Foreskin fibroblast (primary cell): ENCODE measurements at places on chromosomes 6 and 20.

- no peak for DNase-seq
Measured at GRCh38 chr6:27138406-27138805, 109.1 kb upstream of the PRSS16 start.

- DNase-seq = peak; percentile 97
Measured at GRCh38 chr20:63740627-63741353, 1.2 kb downstream of the SLC2A4RG start.

DNA sequence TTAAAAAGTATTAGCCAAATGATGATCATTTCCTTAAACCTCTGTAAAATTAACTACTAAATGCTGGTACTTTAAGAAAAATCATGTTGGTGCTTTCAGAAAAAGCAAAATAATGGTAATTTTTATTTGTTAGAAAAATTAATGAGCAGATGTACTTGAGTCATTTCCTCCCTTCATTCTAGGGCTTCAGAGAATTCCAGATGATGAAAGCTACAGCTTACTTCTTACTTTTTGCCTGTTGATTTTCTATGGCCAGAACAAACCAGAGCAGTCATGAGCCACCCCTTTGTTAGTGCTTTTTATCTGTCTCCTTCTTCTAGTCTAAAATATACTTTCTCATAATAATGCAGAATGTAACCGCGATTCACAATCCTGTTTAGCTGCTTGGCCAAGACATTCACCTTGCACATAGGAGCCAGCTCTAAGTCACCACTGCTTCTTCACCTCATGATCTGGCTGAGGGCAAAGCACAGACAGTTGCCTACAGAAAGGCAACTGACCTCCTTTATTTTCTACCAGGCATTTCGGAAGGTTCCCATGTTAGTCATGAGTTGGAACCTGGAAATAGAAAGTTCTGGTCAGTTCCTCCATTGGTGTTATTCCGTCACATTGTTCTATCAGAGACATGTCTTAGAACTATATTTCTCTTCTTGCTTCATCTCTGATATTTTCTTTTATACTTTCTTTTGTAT is 43.5 kb upstream of the TINAG start:
- DNase-seq = peak; percentile 66

- DNase-seq = no peak
Measured at GRCh38 chr6:150698391-150698790, 98.7 kb downstream of the PLEKHG1 start.

DNA sequence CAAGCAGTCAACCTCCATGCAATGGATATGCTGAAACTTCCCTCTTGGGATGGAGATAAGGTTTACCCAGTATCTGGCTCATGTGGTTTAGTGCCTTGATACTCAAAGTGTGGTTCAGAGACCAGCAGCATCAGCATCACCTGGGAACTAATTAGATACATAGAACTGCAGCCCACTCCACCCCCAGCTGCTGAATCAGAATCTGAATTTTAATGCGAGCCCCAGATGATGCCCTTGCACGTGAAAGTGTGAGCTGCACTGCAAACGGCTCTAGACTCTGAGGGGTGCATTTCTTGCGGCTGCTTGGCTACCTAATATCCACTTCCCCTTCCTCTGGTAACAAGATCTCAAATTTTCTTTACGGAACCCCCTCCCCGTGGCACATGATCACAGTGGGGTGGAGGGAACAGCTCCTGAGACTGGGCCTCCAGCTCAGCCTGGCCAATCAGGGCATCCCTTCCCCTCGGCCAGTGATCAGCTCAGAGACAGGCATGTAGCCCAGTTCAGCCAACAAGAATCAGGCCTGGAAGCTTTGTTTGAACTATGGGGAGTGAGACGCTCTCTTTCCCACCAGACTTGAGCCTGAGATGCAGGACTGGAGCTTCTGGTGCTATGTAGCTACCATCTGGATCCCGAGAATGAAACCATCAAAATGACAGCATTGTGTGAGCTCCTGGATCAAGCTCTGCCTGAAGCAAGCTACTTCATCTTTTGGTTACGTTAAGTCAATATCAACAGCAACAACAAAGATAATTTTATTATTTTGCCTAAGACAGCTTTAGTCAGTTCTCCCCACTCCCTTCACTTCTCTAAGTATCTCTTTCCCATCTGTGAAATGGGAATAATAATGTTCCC is 12.8 kb downstream of the KCNK15 start:
- no peak for DNase-seq

- no peak for DNase-seq
Measured at GRCh38 chr6:144394210-144394609, 109.1 kb downstream of the UTRN start.

DNA sequence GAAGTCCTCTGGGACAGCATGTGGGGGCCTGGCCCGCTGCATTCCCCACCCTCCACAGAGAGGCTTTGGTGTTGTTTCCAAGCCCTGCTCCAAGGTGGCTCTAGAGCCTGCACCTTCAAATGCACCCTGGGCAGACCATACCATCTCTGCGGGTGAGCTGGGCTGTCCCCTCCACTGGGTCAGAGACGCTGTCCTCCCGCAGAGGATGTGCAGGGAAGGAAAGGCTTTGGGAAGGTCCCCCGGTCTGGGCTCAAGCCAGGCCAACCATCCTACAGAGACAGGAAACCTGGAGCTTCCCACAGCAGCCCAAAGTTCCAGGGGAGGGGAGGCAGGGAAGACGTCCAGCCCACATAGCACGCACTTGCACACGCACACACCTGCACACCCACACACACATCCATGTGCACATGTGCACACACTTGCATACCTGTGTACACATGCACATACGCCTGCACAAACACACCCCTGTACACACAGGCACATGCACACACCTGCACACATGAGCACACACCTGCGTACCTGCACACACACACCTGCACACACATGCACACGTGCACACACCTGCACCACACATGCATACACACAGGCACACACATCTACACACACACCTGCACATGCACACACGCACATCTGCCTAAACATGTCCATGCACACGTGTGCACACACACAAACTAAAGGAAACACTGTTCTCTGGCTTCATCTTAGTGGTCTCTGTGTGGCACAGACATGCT is 155.4 kb downstream of the ERMARD start:
- DNase-seq = no peak

- no peak for DNase-seq
Measured at GRCh38 chr20:57291003-57291402, 24.6 kb upstream of the BMP7 start.

DNA sequence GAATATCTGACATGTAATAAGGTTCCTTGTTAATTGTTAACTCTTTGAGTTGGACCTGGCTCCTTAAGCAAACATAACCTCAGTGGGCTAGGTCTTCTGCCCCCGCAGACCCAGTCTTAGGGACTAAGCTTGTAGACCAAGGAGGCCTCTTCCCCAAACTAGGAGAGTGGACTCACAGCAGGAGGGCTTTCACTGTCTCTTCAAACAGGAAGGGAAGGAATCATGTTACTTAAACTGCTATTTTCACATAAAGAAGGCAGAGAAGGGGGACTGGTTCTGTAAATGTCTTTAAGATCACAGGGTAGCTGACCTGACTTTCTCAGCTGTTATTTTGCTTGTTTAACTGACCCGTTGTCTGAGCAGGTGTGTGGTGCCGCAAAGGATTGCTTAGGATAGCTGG is 34.9 kb upstream of the PRDM1 start:
- no peak for DNase-seq

GRCh38 chr6:156691018-156691417 is 86.2 kb upstream of the ARID1B start:
- DNase-seq = no peak

GRCh38 chr6:74415056-74415455 is 719.1 kb downstream of the CD109 start:
- no peak for DNase-seq

DNA sequence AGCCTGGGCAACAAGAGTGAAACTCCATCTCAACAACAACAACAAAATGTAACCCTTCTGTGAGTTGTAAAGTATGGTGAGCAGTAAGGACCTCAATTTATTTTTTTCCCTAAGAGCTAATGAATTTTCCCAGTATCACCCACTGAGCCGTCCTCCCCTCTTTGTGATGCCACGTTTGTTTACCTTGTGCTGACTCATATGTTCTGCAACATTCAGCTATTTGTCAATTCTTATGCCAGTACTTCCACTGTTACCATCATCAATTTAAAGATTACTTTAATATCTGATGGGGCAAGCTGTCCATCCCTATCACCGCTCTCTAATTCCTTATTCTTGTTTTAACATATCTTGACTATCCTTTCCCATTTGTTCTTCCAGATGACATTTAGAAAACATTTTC is 37.5 kb downstream of the MAK start:
- DNase-seq = peak; percentile 62

DNA sequence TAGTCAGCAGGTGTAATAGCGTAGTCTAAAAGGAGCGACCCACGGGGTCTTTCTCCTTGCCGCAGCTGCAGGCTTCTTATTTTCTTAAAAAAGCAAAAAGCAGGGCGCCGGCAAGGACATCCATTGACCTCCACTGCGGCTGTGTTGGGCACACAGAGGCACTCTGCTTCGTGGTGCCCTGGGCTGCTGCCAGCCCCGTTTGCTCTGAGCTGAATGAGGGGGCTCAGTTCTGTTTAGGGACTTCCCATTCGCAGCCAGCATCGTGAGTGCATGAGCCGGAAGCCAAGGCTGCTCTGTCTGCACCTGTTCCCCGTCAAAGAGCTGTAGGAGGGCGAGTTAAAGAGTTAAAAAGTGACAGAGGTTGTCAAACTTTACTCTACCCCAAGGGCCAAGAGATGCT is 1.7 kb upstream of the SLC22A2 start:
- DNase-seq = no peak

DNA sequence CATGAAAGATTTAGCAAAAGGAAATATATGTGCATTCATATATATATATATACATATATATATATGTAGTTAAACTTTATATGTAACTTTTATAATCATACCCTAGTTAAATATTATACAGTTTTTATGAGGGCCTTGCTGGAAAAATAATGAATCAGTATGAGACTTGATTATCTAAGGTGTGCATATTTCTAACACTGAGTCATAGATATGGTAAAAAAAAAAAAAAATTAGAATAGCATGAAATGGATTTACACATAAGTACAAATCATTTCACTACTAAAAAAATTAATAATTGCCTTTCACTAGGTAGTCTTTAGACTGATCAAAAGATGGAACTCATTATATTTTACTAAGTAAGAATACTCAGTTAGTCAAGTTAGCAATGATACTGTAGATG is 51.3 kb upstream of the DST start:
- no peak for DNase-seq

- no peak for DNase-seq
Measured at GRCh38 chr20:35830264-35830663, 58.4 kb downstream of the PHF20 start.

DNA sequence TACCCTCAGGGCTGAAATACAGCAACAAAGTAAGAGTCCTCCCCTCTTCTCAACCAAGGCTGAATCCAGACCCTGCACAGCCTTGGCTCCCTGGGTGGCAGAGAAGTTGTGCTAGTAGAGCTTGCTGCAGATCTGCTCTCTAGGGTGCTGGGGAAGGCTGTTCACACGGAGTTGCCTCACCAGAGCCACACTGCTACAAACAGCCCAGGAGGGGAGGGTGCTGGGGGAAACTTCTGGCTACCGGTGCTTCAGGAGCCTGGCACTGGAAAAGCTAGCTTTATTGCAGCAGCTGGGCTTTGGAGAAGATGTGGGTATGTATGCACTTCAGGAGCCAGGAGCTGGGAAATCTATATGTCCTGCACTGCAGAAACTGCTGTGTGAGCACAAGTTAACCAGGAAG is 37.6 kb upstream of the SUPT3H start:
- DNase-seq = no peak
